Bronchial epithelial cell (primary cell): ENCODE measurements at places on chromosomes 7 and 10.
A peak's percentile ranks its signal among the peaks of the same experiment; 100 is the strongest.

DNA sequence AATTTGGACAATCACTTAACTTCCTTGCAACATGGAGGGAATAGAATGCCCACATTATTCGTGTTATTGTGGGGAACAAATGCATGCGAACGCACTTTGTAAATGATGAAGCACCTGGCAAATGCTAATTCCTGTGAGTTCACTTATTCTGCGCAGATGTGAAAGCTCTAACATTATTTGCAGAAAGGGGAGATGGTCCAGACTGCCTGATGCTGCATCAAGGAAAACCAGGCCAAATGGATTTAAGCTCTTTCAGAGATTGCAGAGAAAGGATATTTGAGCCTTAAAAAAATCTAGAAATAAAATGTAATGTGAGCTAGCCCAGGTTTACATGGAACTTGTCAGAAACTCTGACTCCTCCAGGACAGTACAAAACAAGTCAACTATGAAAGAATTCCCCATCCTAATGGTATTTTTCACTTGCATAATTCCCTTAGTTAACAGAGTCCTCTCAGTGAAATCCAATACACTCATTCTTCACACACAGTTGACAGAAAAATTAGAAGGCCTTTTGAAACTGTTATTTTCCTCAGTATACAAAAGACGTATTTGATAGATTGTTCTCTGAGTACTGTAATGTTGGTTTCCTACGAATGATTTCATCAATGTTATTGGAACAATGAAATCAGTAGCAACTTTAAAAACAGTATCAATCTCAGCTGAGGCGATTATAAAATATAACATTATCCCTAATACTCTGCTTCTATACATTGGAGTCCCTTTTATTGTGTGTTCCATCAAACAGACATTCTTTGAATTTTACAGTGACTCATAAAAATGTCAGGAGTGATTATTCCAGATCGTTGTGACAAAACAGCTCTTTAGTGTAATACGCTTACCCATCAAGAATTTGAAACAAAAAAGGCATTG is 136.3 kb upstream of the ANK3 start:
- peak; percentile 11 for DNase-seq

GRCh38 chr10:124238367-124238766 is 145.0 kb upstream of the CHST15 start:
- peak; percentile 81 for DNase-seq

DNA sequence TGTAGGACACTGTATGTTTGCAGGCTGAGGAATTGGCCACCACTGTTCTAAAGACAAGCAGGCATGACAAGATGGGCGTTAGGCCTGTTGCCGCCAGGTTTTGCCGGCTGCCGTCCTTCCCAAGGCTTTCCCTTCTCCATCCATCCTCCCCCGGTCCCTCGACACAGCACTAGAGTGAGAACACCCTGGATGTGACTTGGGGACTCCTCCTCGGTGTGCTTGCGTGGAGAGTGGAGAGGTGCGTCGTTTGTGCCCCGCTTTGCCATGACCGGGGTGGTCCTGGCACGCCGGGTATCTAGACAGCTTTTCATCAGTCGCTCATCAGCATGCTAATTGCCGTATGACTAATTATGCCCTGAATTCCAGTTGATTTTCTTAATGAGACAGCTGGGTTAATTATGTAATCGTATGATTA is 206.6 kb upstream of the SH2B2 start:
- DNase-seq: no peak

- no peak for DNase-seq
These were observed 103.7 kb downstream of the MACC1 start for GRCh38 chr7:20113427-20114027.

DNA sequence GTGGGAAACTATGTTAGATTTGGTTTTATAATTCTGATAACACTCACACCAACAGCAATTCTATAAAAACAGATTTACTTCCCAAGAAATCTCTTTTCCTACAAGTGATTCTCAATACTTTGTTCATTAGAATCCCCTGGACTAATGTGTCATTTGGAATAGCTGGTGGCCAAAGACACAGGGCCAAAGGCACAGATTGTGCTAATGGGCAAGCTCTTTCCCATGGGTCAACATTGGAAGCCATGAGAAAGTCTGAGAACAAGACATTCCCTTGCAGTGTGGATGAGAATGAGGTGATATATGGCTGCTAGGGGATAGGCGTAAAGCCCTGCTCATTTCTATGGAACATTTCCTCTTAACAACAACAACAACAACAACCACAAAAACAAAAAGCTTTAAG is 153.8 kb downstream of the AMPH start:
- DNase-seq: no peak

DNA sequence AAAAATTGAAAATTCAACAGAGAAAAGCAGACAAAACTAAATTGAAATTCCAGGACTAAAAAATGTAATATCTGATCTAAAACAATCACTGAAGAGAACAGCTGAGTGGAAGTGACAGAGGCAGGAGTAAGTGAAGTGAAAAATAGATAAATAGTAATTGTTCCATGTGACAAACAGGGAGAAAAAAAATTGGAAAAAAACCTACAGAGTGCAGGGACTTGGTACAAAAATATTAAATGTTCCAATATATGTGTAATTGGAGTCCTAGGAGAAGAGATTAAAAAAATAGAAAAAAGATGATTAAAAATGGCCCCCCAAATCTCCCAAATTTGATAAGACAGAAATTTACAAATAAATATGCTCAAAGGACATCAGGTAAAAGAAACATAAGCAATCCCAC is 63.4 kb upstream of the NAMPT start:
- DNase-seq: no peak

DNA sequence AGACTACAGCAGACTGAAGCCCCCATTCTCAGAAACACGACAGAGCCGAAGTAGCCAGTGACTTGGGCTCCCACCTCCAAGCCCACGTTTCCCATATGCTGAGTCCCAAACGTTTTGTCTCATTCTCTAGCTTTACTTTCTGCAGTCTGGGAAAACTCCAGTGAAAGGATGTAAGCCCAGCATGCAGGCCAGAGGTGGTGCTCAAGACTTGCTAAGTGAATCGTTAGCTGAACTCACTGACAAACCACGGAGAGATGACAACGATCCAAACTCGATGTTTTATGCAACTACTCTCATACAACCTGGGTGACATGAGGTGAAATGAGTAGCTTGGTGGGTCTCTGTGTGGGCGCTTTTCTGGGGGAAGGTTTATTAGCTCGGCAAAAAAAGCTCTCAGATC is 731.8 kb downstream of the SUGCT start:
- no peak for DNase-seq

GRCh38 chr7:44375236-44375699 is 49.9 kb upstream of the CAMK2B start:
- no peak for DNase-seq

DNA sequence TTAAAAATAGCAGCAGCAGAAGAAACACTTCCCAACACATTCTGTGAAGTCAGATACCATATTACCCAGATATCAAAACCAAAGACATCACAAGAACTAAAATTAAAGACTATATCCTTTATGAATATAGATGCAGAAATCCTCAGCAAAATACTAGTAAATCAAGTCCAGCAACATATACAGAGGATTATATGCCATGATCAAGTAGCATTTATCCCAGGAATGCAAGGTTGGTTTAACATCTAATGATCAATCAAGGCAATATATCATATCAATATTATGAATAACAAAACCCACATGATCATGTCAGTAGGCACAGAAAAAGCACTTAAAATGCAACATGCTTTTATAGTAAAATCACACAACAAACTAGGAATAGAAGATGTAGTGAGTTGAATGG is 88.1 kb downstream of the RPS24 start:
- no peak for DNase-seq

- DNase-seq: no peak
These were observed 25.0 kb upstream of the CNNM1 start for GRCh38 chr10:99303899-99304861.

- no peak for DNase-seq
These were observed 6.0 kb downstream of the GAD2 start for GRCh38 chr10:26222563-26222962.

DNA sequence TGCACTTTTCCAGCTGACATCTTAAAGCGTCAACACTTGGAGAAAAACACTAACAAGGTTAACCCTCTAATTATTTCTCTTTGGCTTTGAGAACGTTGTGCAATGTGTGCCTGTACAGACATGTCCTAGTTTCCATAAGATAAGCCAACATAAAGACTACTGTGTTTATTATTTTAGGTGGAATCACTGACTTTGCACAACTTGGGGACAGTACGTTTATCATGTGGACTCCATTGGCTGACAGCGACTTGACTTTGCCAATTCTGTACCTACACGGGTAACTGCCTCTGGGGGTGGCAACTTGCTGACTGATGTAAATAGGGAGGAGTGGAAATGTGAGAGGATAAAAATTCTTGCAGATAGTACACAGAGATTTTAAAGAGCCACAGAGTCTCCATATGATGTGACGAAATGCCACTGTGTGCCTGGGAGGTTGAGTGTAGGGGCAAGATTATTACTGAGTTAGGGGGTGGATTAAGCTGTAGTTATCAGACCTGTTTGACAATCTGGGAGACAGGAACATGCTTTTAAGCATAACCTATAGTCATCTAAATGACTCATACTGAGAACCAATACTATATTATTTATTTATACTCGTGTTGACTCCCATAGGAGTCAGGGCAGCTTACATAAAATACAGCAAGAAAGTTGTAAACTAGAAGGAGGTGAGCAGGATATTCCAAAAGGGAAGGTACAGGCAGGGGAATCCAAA is 21.0 kb downstream of the SLC13A4 start:
- DNase-seq: peak; percentile 93

GRCh38 chr10:6473901-6474370 is 106.1 kb downstream of the PRKCQ start:
- peak; percentile 16 for DNase-seq

- DNase-seq: no peak
These were observed 61.9 kb upstream of the ADO start for GRCh38 chr10:62742536-62743061.

DNA sequence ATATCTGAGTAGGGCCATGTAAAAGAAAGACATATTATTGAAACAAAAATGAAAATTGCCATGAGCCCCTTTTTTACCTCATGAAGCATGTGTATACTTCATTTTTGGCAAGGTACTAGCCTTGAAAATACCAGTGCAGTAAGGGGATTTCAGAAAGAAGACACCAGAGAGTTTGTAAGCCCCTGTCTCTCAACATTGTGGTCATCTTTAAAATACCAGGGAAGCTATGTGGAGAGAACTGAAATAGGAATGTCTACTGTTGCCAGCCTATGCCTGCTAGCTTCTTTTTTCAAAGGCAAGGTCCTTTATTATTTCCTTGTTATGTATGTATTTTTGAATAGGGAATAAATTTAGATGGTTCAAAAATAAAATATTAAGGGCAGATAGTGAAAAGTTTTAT is 57.8 kb downstream of the CASD1 start:
- no peak for DNase-seq

DNA sequence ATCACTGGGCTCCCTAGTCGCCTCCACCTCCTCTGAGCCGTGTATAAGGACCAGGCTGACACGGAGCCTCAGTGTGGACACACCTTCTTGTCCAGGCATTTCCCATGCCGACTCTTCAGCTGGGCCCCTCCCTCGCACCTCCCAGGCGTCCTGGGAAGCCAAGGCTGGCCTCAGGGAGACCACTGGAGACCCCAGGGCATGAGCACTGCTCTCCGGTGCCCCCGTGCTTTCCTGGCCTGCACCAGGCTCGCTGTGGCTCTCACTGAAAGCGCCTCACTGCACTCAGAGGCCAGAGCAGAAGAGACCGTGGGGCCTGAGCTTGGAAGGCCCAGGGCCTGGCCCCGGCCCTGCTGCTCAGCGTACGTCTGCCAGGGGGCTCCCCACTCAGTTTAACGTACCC is 31.4 kb downstream of the LRRC27 start:
- DNase-seq: no peak

DNA sequence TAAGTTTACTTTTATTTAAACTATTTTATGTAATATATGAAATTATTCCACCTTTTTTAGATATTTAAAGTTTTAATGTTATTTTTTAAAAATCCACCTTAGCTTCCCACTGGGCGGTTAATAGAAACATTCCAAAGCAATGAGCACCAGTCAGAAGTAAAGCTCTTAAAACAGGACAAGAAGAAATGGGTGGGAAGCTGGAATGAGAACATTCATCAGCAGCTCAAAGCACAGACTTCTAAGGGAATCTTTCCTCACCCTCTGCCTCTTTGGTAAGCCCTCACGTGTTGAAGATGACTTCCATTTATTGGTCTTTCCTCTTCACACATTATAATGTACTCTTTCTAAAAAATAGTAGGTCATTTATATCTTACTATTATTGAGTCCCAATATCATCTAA is 3.1 kb downstream of the AGMO start:
- DNase-seq: peak; percentile 57

- DNase-seq: peak; percentile 99
These were observed 5.1 kb downstream of the PTTG1IP2 start for GRCh38 chr7:90474284-90475210.

DNA sequence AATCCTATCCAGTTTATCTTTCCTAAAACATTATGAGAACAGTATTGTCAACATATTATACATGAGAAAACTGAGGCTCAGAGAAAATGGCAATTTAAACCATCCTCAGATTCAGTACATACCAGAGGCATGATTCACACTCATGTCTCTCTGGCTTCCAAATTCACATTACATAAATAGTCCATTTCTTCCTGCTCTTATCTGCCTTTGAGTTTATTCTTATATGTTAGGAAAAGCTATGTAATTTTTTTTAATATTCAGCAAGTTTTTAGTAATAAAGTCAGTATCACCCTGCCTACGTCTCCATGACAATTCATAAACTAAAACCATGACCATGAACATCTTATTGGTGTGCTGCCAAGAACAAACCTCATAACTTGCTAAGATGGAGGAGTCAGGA is 1260.2 kb upstream of the SORCS1 start:
- DNase-seq: peak; percentile 58

GRCh38 chr7:39433550-39433949 is 132.7 kb upstream of the YAE1 start:
- DNase-seq: no peak

GRCh38 chr10:17850501-17850900 is 41.4 kb downstream of the MRC1 start:
- no peak for DNase-seq

DNA sequence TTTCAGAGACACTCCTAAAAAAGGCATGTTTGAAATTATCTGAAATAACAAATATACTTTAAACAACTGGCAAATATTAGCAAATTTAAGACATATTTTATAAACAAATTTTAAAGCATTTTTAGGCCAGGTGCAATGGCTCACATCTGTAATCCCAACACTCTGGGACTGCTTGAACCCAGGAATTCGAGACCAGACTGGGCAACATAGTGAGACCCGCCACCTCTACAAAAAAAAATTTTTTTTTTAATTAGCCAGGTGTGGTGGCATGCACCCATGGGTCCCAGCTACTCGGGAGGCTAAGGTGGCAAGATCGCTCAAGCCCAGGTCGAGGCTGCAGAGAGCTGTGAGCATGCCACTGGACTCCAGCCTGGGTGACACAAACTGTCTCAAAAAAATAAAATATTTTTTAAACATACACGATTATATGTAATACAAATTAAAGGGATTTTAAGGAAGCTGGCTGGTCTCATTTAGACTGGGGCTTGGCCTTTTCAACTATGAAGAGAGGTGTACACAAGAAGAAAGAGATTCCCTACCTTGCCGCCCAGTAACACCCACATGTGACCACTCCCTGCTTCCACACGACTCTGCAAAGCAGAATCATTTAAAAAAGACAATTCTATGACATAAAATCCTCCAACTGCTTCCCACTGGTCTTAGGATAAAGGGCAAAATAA is 7.5 kb downstream of the LARP4B start:
- no peak for DNase-seq
